ENCODE measurements at places on chromosomes 1 and 21.

DNA sequence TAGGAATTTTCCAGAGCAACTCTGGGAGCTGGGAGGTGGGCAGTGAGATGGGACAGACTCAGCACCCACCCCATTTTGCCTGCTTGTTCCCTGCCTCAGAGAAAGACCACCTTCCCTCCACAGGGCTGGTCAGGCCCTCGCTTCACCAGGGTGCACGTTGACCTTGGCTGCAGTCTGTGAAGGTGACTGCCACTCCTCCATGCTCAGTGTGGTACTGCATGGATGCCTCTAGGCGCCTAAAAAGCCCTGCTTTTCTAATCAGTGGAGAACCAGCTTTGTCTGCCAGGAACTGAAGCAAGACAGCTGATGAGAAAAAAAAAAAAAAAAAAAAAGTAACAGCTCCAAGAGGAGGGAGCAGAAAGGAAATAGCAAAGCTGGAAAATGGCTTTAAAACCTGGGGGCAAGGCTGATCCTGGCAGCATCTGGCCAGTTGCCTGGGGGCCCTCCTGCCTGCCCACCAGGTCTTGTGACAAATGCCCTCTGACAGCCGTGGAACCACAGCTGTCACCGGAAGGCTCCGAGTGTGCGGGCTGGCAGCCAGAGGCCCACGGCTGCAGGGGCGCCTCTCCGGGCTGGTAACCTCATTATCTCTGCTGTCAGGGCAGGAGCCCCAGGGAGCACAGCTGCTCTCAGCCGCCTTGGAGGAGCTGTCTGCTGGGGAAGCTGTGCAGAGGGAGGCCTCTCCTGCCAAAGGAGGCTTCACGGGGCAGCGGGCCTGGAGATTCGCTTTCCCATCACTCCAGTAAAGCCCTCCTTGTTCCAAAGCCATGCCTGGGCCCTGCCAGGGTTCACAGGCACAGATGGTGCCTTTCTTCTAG is 13.7 kb downstream of the KIAA1614 start:
- peak; percentile 6 for DNase-seq

- DNase-seq, result no peak
Observed at GRCh38 chr1:117682372-117682771, 76.5 kb downstream of the TENT5C start.

DNA sequence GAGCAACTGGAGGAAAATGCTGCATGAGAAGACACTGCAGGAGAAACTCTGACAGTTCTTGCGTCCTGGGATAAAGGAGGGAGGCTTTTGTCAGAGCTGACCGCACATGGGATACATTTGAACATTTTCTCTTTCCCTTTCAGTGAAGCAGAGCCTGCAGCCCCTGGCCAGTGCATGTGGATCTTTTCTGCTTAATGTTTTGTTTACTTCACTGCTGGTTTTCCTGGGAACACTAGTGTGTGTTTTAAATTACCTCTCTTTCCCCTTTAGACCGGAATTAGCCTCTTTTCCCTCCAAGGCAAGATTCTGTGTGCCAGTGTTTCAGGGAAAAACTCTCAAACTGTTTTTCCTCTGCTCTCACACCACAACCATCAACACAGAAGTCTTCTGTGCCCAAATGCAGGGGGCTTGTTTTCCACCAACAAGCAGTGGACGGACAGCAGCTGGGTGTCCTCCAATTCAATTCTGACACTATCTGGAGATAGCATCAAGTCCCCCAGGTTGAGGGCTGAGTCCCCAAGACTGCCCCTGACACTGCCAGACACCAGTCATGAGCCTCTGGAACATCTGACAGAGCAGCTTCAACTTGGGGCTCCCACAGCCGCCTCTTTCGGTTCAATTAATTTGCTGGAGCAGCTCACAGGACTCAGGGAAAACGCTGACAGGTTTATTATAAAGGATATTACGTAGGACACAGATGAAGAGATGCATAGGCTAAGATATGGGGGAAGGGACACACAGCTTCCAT is 136.2 kb downstream of the RHOU start:
- no peak for DNase-seq

DNA sequence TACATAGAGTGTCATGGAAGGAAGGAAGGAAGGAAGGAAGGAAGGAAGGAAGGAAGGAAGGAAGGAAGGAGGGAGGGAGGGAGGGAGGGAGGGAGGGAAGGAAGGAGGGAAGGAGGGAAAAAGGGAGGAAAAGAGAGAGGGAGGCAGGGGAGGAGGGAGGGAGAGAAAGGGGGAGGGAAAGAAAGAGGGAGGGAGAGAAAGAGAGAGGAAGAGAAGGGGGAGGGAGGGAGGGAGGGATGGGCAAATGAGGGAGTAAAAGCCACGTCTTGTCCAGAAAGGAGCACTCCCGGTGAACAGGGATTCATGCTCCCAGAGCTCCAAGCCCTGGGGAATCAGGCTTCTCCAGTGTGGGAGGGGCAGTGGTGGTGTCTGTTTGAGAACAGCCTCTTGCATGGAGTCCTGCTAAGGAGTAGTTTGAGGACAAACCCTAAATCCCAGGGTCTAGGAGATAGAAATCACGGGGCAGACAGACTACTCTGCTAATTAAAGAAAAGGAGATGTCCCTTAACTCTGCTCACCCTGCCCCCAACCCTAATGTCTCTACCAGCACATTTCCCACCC is 71.6 kb downstream of the TAS1R2 start:
- DNase-seq, result no peak

- DNase-seq, result peak; percentile 82
Observed at GRCh38 chr21:46634966-46635323, 529 bp upstream of the PRMT2 start.

DNA sequence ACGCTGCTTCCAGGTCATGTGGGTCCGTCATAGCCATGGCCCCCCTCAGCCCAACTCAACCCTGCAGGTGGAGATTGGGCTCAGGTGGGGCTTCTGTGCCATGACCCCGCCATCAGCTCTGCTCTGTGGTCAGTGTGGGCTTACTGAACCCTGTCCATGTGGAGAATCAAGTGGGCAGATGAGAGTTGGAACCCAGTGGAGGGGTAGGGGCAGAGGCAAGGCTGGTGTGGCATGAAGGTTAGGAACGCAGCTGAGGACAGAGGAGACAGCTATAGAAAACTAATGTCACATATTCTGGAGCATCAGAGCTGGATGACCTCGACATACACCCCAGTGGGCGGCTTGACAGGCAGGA is 355.9 kb downstream of the PTPRU start:
- no peak for DNase-seq

DNA sequence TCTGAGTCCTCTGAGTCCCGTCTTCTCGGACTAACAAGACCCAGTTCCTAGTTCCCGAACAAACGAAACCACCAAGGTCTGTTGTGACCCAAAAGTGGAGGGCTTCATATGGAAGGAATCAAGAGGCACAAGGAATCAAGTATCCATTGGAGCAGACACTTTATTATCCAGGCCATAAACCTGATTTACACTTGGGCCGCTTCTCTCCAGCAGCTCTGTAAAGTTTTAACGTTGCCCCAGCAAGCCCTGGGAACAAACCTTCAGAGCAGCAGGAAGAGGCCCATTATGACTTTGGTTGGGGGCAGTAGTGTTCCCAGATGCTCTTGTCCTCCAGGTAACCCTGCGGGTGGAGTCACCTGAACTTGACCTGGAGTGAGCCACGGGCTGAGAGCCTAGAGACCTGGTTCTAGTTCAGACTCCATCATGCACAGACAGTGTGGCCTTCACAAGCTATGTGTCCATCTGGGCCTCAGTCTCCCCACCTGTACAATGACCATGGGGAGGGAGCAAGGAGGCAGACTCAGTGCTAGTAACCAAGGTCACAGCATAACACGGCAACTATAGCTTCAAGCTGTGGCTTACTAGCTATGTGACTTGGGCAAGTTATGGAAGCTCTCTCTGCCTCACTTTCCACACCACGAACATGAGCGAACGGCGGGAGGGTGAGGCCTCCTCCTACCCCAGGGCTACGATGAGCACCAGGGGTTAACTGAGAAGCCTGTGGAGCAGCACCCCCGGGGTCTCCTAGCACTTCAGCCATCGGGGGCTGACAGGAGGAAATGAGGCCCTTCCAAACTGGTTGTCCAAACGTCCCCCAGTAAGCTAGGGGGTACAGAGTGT is 95.7 kb downstream of the GLIS1 start:
- DNase-seq, result no peak

DNA sequence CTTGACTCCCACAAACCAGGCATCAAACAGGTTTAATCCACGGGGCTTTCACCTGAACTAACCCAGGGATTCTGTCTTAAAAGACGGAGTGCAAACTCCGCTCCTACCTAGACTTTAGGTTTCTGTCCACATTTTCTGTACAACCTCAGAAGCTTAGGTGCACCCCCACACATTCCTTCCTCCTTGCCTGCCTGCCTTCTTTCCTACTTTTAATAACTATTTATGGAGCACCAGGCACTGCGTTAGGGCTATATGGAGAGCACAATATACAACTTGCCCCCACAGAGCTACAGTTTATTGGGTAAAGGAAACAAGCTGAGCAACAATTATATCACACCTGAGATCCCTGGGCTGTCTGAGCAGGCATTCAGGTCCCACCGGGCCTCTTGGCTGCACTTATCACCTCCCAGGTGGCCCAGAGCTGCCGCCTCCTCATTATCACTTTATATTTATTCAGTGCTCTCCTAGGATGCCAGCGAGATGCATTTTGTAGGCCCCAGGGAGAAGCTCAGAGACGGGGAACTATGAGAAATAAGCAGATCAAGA is 64.1 kb downstream of the DNTTIP2 start:
- DNase-seq, result no peak

DNA sequence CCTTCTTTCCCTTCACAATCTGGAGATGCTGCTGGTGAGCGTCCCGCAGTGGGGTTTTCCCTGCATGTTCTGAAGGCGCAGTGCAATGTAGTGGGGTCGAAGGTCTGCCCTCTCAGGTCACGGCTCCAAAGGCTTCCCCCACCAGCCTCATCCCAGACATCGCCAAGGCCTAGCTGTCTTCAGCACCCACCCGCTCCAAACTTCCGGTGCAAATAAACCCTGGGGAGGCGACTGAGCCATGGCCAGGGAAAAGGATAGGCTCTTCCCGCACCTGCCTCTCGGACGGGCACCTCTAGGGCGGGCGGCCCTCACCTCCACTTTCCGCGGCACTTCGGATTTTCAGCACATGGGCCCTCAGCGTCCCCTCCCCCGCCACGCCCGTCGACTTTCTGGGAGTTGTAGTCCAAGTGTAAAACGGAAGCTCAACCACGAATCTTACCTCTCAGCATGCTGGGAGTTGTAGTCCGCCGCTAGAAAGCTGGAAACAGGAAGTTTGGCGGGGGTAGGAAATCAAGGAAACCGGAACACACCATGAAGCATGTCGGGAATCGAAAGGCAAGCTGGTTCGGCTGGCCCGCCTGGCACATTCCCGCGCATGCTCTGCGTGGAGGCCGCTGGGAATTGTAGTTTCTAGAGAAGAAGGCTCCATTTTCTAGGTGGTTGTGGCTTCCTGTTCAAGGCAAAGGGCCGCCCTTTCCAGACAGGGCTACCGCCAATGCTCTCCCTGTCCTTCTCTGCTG is at the start of gene MRPL24:
TSS of gene MRPL24 (minus strand) at position 348 of the 740 bp plus-strand sequence. CDS start 2,384 bp downstream, outside the sequence.
- DNase-seq, result peak; percentile 99

DNA sequence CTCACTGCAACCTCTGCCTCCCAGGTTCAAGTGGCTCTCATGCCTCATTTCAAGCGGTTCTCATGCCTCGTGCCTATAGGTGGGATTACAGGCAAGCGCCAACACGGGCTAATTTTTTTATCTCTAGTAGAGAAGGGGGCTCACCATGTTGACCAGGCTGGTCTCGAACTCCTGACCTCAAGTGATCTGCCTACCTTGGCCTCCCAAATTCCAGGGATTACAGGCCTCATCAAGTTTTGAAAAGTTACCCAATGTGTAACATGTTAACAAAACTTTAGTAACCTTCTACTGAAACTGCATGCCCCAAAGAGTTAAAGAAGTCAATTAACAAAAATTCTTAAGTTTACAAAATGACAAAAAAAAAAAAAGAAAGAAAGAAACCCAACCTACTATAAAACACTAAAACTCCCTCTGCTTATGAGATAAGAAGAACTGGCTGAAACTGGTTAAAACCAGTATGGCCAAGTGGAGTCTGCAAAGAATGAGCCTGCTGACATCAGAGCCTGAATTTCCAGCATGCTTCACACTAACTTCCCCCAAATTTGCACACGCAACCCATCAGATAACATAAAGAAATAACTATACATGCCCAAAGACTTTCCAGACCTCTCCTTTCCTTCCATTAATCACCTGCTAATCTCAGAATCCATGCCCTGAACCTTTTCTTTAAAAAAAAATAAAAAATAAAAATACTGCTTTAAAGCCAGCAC is 25.5 kb upstream of the PSMG1 start:
- DNase-seq, result no peak

GRCh38 chr1:42479621-42480020 is 16.5 kb downstream of the CCDC30 start:
- peak; percentile 51 for DNase-seq

DNA sequence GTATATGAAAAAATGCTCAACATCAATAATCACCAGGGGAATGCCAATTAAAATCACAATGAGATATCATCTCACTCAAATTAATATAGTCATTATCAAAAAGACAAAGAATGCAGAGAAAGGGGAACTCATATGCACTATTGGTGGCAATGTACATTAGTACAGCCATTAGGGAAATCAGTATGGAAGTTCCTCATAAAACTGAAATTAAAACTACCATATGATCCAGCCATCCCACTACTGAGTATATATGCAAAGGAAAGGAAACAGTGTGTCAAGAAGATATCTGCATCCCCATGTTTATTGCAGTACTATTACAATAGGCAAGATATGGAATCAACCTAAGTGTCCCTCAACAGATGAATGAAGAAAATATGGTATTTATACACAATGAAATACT is 32.1 kb upstream of the TEKT2 start:
- no peak for DNase-seq

DNA sequence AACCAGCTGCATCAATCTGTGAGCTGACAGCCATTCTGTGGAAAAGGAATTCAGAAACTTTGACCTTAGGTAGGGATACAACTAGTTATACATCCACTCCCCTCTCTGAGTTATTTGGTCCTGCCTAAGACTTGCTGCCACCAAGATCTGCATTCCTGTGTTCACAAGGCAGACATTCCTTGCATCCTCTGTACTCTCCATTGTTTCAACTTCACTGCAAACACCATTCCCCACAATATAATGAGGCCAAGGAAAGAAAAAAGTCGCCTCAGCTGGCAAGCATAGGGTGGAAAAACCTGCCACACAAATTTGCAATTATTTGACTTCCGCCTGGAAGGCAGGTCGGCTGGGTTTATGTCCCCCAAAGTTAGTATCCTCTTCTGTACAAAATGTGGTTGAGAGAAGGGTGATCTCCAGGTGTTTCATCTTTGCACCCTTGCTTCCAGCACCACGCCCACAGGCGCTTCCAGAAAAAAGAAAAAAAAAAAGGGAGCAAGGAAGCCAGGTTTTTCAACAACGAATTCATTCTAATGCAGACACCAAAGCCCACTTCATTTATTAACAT is 676 bp upstream of the CTTNBP2NL start:
- DNase-seq, result no peak

Measured in fibroblast of mammary gland (primary cell).